ENCODE measurements at places on chromosomes 6 and 20. TPM values are rescaled to one million over a fixed set of nuclear protein-coding genes. Genes with fewer than 3 reads are reported as not detected.

Gene TRIM31
- 119 TPM for total RNA-seq

Gene KCNK5
- 31.8 TPM for total RNA-seq

Gene SASH1
- total RNA-seq = 10.2 TPM

Gene PRL
- total RNA-seq = not detected

Gene ACTL10
- 16.5 TPM for total RNA-seq

Gene HEY2
- not detected for total RNA-seq

Gene POM121L2
- not detected for total RNA-seq

Gene C6orf58
- not detected for total RNA-seq

Gene TMEM170B
- total RNA-seq = 0.42 TPM

Gene CRIP3
- not detected for total RNA-seq

Gene FABP7
- total RNA-seq = not detected

Gene NEURL2
- total RNA-seq = 8.9 TPM

Gene COL19A1
- total RNA-seq = not detected

DNA sequence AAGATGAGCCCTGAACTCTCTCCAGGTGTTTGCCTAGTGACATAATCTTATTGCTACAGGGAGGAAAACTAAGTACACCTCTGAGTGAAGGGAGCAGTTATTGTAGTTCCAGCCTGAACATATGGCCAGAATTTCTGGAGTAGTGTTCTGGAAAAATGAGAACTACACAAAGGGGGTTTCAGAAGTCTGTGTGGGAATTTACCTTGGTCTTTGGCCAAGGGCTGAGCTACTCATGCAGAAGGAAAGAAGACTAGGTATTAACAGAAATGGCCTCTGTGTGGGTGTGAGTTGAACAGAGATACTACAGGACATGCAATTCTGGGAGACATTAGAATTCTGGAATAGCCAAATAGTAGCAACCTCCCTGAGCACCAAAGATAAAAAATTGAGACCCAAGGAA, 1009.7 kb upstream of the GJE1 start:
- DNase-seq = no peak

- peak; percentile 66 for DNase-seq
Measured at GRCh38 chr6:36594816-36595643, 868 bp downstream of the SRSF3 start.

DNA sequence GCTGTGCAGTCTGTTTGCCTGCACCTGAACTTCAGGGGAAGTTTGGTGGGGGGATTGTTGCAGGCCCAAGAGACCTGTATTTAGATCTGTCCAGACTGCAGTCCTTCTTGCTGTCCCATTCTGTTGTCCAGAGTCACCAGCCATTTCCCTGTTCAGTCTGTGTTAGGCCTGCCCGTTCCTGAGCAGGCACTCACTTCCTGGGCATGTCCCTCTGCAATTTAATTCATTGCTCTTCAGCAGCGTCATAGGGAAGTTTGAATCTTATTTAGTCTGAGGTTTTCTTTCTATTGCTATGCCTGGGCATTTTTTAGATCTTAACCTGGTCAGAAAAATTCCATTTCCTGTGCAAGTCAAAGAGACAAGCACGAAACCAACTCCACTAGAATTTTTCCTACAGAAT, 190.2 kb downstream of the DTNBP1 start:
- no peak for DNase-seq

DNA sequence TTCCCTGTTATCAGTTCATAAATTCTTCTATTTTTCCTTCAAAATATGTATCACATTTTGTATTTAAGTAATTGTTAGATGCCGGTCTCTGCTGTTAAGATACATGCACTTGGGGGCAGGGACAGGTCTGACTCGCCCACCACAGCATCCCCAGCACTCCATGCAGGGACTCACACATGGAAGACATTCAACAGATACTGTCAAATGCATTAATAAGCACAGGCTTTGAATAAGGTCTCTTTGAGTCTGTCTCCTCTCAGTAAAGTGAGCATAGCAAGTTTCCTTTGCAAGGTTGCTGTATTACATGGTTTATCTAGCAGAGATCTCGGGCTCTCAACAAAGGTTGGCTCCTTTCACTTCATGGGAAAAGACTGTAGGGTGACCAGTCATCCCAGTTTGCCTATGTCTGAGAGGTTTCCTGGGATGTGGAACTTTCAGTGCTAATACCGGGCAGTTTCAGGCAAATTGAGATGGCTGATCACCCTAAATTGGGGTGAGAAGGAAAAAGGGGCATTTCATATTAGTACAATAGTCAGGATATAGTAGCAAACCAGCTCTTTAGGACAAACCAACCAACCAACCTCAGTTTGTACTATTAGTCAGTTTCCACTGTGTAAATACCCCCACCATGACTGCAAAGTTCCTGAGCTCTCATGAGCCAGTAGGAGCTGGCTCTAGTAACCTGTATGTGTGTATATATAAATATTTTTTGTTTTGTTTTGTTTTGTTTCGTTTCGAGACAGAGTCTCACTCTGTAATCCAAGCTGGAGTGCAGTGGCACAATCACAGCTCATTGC, 15.0 kb downstream of the JPH2 start:
- no peak for DNase-seq

DNA sequence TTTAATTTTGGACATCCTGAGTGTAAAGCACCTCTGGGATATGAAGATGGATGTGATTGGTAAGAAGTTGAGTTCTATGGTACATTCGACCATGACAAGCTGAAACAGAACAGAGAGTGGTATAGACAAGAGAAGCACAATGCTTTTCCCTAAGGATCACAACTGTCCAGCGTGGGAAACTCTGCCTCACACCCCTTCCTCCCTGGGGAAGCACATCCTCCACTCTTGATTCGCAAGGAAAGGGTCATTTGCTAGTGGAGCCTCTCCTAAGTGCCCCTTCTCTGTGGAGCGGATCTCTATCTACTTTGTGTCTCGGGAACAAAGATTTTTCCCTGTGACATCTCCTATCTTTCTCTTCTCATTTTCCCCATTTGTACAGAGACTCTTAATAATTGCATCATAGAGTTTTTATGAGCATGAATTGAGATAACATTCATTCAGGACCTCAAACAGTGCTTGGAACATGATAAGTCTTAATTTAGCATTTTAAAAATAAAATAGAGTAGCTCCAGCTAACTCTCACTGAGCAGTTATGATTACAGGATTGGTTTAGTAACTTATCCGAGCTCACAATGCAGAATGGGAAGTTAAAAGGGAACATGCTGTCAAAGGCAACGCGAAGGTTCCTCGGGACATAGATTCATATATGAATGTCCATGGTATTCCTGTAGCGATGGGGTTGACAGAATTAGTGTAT, 775.2 kb downstream of the C6orf118 start:
- no peak for DNase-seq

GRCh38 chr20:45251884-45252560, 2.3 kb downstream of the SLPI start:
- no peak for DNase-seq

GRCh38 chr6:56475736-56476457, 166.8 kb downstream of the DST start:
- DNase-seq = peak; percentile 29

DNA sequence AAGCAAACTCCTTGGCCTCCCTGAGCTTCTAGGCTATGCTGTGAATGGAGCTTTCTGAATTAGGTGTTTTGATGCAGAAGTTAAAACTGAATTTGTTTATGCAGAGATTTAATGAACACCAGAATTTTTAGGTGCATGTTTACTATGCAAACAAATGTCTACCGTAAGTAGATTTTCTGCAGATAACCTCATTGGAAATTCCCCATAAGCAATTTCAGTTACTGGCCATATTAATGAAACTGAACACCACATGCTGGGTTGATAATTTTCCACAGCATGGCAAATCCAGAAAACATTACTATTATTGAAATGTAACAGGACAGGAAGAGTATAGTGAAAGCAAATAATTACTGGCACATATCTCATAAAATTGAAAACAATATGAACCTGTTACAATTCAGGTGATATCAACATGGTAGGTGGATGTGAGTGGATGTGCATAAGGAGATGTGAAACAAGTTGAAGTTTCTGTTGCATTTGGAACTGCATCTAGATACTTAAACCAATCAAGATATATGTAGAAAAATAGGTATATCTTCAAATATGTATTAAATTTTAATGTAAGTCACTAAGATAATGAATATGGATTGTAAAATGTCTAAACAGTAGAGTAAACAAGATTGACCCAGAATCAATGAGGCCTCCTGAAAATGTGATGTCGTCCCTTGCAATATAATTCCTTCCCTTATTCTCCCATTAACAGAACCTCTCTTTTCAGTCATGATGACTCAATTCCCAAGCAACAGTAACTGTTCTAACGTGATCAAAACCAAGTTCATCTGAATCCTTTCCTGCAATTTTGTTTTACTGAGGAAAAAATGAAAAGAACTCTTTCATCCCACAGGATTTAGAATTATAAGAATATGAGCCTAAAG, 11.0 kb downstream of the PTCHD4 start:
- DNase-seq = no peak

- DNase-seq = no peak
Measured at GRCh38 chr20:48525400-48525799, 302.4 kb downstream of the PREX1 start.

- no peak for DNase-seq
Measured at GRCh38 chr20:15252304-15252703, 914.9 kb upstream of the FLRT3 start.

DNA sequence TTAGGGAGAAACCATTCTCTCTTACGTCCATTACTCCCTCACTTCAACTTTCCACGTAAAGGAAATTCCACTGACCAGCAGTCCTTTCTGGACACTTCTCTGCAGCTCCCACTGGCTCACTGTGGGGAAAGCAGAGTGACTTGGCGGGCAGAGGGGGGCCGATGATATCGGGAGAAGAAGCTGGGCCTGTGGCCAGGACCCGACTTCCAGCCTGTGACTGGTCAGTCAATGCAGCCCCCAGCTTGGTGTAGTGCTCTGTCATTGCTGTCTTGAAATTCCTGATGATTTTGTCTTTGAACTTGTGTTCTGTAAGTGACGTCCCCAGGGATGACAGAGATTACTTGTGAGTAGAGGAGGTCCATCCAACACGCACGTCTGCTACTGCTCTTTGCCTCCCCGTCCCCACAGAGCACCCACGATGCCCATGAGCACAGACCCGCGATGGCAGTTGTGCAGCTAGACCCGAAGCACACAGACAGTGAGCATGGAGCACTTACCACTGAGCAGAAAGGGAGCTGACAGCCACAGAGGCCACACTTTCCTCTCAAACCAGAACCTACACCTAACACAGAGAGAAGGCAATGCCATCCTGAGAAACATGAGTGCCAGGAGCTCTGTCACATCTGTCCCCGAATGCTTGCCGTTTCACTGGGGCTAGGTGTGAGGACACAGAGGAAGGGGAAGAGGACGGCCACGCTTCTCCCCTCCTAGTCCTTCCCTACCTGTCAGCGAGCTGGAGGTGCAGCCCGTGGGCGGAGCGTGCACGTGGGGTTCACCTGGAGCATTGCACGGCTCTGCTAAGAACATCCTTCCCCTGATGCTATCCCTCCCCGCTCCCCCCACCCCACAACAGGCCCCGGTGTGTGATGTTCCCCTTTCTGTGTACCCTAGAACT, 25.7 kb downstream of the DACT2 start:
- DNase-seq = no peak

GRCh38 chr6:80767808-80768207, 661.3 kb downstream of the BCKDHB start:
- no peak for DNase-seq

GRCh38 chr20:5822569-5822968, 72.4 kb downstream of the SHLD1 start:
- DNase-seq = no peak

DNA sequence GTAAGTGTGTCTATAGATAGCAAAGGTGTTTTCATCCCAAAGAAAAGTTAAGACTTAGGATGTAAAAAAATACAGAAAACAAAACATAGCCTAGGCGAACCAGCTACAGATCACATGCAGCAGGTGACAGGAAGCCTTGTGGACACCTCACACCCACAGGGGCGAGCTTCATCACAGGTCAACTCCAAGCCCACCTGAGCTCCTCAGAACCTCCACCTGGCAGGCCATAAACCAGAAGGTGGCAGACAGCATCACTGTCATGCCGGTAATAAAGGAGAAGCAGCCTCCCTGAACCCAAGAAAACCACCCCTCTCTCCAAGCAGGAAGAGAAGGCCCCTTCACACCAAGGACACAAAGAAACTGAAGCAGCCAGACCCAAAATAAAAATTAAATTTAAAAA, 1.0 kb downstream of the RALGAPA2 start:
- DNase-seq = peak; percentile 43

GRCh38 chr6:123802351-123802696, 1.3 kb upstream of the NKAIN2 start:
- no peak for DNase-seq

- DNase-seq = no peak
Measured at GRCh38 chr6:155717374-155717773, 261.7 kb upstream of the NOX3 start.

GRCh38 chr6:52233975-52234823, 10.1 kb downstream of the IL17F start:
- DNase-seq = peak; percentile 71

DNA sequence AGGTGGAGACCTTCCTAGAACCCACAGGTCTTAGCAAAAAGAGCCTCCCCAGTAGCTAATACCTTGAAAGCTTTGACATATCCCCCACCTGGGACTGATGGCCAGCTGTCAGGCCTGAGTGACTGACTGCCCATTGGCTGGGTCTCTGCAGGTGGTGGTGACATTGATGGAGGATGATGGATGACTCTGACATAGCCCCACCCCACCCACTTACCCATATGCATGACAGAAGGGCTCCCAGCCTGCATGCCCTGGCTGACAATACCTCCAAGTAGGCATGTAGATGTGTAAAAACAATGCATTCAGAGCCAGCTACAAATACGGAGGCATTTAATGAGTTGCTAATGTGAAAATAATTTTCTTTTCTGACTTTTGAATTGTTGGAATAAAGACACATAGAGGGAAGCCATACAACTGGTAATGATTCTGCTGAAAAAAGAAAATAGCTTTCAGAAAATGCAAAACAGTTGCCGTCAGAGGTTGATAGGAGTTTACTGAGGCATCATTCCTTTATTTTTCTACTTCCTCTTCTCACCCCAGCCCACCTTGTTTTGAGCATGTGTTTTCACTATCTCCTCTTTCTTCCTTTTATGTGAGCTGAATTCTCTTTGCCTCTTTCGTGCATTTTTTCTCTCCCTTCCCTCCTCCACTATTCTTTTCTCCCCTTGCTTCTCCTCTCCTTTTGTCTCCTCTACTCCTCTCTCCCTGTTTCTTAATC, 70.6 kb downstream of the OLIG3 start:
- no peak for DNase-seq

DNA sequence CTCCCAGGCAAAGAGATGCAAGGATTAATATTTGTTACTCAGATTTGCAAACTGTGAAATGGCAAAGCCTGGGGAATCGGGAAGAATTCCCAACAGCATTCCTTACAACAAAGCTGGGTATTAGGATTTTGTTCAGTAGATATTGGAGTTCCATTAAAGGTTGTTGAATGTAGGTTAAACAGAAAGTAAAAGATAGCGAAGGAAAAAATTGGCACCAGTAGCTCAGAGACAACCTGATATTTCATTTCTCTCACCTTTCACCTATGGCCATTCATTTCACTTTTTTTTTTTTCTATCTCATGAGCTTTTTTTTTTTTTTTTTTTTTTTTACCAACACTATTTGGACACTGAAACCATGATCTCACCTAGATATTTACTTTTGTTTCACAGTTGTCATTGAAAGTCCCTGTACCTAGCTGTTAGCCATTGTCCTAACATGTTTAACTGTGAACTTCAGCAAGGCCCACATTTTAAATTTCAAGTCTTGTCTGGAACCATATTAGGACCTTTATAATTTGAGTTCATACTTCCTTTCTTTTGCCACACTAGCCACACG, 552.5 kb downstream of the HAO1 start:
- DNase-seq = no peak

- peak; percentile 75 for DNase-seq
Measured at GRCh38 chr6:30915591-30915946, 1.5 kb downstream of the VARS2 start.

- no peak for DNase-seq
Measured at GRCh38 chr20:38092260-38092857, 58.8 kb downstream of the RPRD1B start.

Measured in HT-29 (cell line).